NCI-H1436 (cell line): ENCODE measurements at places on chromosomes 1 and 21.

- no peak for DNase-seq
These were observed 4.4 kb downstream of the ECHDC2 start for GRCh38 chr1:52917156-52917555.

GRCh38 chr1:226419284-226420029, 11.6 kb upstream of the PARP1 start:
- DNase-seq, result no peak

- no peak for DNase-seq
These were observed 20.6 kb downstream of the C1orf141 start for GRCh38 chr1:67114162-67114561.

DNA sequence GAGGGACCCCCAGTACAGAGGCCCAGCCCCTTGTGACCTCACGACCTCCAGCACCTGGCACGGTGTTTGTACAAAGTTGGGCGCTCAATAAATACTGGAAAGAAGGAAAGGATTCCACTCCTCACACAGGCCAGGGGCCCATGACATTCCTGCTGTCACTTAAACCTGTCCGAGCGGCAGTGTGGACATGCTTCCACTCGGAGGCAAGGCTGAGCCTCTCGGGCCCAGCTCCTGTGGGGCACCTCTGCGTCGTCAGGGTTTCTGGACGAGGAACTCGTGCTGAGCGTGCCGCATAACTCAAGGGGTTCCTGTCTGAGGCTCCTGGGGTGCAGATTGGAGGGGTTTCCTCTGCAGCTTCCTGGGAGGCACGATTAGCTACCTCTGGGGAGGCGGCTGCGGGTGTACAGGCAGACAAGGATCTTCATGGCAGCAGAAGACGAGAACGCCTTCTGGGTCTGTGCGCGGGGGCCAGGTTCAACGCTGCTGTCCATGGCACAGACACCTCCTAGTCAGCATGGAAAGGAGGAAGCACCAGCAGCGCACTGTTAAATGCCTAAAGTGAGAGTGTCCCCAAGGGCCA, 3.6 kb upstream of the SMIM1 start:
- DNase-seq, result no peak

GRCh38 chr1:167923324-167924056, 9.6 kb upstream of the ADCY10 start:
- no peak for DNase-seq
